ENCODE measurements at places on chromosomes 7 and 10.

DNA sequence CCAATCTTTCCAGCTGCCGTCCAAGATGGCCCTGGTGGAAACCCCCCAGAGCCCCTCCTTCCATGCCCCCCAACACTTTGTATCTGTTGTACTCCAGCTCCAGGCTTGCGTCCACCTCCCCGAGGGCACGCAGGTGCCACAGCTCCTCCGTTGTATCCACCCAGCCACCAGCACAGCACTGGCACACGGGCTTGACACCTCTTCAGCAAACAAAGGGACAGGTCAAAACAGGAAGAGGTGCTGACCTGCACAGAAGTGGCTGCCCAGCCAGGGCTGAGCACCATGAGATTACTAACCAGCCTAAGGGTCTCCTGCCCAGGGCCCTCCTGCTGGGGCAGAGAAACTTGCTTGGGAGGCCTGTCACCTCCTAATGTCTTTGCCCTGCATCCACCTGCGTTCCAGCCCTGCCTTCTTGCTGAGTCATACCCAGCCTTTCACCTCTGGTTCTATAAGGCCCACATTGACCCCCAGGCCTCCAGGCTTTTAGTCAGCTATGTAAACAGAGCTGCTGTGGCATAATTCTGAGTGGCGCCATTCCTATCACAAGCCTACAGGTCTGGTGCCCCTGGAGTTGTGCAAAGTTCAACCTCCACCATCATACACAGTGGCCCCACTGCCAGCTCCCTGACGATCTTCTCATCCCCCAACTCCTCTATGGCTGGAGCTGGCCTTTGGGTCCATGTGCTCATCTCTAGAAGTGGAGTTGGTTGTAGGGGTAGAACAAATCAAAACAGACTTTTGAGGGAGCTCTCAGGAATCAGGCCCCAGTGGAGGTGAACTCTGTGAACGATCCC is 20.9 kb downstream of the SLC29A3 start:
- no peak for DNase-seq

GRCh38 chr10:74056050-74056818 is 58.3 kb downstream of the VCL start:
- DNase-seq = no peak

DNA sequence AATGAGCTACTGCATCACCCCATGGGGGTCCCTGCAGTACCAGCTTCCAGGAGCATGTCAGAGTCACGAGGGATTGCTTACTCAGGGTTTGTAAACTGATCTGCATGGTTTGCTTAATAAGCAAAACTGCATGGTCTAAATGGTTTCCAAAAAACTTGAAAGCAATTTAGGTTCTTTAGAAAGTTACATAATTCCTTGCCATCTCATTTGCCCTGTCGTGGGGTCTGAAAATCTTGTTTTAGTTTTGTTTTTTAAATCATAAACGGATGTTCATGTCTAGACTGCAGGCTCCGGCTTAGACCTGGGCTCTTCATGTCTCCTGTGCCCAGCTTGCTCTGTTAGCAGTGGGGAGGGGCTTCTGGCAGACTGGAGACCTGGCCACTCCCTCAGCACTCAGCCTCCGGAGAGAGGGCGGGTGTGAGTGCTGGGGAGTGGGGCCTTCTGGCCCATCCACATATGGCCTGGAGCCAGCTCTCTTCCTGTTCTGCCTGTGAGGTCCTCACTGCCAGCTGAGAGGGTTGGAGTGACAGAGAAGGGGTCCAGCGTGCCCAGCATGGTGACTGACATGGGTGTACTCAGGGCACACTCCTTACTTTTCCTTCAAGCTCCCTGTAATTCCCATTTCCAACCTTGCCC is 17.5 kb downstream of the PRF1 start:
- peak; percentile 77 for DNase-seq

GRCh38 chr10:5369362-5370158 is 4.8 kb downstream of the UCN3 start:
- no peak for DNase-seq

DNA sequence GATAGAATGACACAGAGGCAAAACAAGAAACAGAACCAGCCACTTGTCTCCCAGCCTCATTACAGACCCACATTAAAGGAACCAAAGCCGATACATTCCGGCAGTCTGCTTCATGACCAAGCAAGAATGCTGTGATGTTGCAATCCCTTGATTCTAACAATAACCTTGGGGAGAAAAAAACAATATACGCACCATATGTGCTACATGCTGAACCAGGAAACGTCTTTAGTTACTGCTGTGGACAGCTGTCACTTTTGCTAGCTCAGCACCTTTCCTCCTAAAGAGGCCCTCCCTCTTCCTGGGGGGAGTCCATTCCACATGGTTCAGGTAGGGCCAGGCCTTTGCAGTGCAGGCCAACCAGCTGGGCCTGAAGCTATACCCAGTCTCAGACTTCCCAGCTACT is 79.1 kb downstream of the PRTFDC1 start:
- DNase-seq = peak; percentile 73

- no peak for DNase-seq
Measured at GRCh38 chr7:87785368-87785995, 90.7 kb downstream of the SLC25A40 start.

DNA sequence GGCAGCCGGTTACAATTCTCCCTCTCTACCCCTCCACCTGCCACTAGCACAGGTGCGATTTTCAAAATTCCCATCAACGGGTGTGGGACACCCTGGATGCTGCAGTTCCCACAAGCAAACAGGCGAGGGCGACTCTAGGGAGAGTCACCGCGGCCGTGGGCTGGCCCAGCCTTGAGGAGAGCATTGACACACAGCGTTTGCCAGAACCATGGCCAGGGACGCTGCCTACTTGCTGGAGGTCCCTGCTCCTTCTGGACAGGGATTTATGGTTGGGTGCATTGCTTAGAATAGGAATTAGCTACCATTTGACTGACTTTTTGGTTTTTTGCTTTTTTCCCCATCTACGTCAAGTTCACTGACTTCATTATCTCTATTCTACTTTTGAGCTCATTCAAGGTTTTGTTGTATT is 19.0 kb upstream of the CLDN4 start:
- peak; percentile 65 for DNase-seq

DNA sequence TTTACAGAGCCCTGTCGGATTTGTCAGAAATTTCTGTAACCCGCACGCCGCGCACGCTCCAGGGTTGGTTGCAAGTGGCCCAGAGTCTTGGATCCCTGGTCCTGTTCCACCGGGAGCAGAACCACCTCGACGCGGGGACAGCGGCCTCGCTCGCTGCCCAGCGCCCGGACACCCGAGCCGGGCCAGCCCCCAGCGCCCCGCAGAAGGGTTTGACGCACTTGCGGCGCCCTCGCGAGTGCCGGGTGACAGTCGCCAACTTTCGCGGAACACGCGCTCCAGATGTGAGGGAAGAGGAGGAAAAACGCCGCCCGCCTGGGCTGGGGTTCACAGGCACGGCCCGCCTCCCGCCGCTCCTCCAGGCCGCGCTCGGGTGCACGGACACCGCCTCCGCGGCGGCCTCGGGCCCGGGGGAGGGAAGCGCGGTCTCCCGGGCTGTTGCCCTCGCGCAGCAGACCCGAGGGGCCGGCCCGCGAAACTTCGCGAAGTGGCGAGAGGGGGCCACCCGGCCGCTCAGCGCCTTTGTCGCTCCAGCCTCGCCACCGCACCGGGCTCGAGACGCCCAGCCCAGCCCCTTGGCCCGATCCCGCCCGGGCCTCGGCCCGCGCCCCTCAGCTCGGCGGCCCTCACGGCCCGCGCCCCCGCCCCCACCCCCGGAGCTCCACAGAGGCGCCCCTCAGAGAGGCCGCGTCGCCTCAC is 514 bp downstream of the RNF216 start:
- peak; percentile 39 for DNase-seq

GRCh38 chr7:144824360-144824759 is 11.5 kb downstream of the TPK1 start:
- no peak for DNase-seq

DNA sequence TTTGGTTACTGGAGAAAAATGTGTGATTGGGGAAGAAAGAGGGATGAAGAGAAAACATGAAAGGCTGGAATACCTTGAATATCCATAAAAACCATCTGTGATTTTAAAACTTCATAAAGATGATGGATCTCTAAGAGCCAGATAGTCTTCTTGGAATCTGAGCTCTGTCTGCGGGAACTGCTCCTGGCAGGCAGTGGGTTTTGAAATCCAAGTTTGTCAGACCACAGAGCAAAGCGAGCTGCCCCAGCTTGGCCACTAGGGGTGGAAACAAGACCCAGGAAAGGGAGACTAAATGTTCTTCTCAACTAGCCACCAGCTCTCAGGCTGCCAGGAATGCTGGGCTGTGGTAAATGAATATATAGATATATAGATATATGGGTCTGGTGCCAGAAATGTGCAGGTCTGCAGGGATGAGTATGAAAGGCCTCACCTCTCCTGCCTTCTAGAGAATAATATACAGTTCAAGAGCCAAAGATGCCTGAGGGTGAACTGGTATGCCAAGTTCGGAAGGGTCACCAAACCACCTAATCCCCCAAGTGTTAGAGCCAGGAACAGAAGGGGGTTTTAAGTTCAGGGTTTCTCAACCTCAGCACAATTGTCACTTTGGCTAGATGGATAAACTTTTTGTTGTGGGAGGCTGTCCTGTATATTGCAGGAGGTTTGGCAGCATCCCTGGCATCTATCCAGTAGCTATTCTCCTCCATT is 208.8 kb downstream of the KCNMA1 start:
- DNase-seq = no peak

DNA sequence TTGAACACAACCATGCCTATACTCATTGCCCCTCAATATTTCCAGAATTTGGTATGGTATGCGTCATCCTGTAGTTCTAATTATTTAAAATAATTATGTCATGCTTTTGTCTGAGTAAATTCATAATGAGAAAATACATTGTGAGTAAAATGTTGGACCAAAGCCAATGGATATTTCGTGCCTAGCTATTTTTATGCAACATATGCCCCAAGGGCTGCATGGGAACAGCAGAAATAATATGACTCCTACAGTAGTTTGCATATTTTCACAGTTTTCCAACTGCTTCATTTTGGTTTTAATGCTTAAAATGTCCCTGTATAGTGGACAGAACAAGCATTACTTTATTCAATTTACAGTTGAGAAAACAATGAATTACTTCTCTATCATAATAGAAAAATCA is 1115.6 kb upstream of the GHITM start:
- no peak for DNase-seq

GRCh38 chr7:19692111-19692828 is 16.6 kb downstream of the POLR1F start:
- DNase-seq = no peak

DNA sequence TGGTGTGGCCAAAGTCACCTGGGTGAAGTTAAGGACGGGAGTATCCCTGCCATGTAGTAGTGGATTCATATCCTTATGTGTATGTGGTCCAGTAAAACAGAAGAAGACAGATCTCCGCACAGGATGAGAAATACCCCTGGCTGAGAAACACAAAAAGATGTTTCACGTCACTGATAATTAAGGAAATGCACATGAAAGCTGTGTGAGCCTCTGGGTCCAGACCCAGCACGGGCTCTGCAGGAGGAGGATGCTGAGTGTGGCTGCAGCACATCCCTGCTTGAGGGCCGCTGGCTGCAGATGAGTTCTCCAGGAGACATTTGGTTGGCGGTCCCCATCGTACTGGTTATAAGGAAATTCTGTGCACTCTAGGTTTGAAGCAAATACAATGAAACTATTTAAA is 8.2 kb upstream of the SUN1 start:
- DNase-seq = no peak

- peak; percentile 25 for DNase-seq
Measured at GRCh38 chr7:88361357-88361756, 54.7 kb upstream of the STEAP4 start.

GRCh38 chr10:2731940-2732339 is 335.4 kb upstream of the PFKP start:
- DNase-seq = no peak

- no peak for DNase-seq
Measured at GRCh38 chr10:81472927-81473470, 402.0 kb upstream of the NRG3 start.

GRCh38 chr7:153567426-153567825 is 484.8 kb upstream of the DPP6 start:
- no peak for DNase-seq

- DNase-seq = no peak
Measured at GRCh38 chr10:91513598-91514424, 103.7 kb downstream of the HECTD2 start.

- DNase-seq = no peak
Measured at GRCh38 chr7:15963206-15963605, 276.7 kb upstream of the MEOX2 start.

DNA sequence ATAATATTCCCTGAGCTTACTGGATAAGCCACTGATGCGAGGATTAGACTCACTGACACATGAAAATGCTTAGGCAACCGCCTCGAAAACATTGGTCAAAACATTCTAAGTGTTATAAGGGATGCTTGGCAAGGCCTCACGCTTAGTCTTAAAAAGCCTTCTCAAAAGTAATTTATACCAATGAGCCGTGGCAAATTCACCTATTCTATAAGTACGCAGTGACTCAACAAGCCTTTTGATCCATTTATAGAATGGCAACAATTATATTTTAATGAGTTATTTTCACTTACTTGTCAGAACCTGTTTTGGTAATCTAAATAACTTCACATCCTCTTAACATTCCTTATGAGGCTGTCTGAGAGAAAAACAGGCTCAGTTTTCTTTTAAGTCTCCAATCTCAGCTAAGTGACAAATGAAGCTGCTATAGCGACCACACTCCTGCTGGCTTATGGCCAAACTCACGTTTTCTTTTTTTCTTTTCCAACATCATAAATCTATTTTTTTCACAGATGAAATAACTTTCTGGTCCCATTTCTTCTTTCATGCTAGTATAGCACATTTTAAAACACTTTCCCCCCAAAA is 121.2 kb upstream of the AFAP1L2 start:
- DNase-seq = no peak

GRCh38 chr10:96295475-96295874 is 8.8 kb upstream of the DNTT start:
- DNase-seq = no peak

DNA sequence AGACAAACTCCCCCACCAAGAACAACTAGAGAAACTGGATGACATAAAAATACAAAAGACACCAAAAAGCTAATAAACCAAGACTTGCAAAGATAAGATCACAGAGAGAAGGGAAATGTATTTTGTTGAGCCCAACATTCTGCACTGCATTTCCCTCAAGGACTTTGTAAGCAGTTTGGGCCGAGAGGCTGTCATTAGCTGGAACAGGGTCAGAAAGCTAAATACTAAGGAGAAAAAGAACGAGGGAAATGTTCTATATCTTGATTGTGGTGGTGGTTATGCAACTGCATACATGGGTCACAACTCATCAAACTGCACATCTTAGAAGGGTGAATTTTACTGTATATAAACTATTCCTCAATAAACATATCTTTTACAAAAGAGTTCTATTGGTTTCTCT is 315.0 kb downstream of the IPMK start:
- DNase-seq = no peak

- DNase-seq = no peak
Measured at GRCh38 chr7:95925236-95925635, 152.9 kb downstream of the DYNC1I1 start.

DNA sequence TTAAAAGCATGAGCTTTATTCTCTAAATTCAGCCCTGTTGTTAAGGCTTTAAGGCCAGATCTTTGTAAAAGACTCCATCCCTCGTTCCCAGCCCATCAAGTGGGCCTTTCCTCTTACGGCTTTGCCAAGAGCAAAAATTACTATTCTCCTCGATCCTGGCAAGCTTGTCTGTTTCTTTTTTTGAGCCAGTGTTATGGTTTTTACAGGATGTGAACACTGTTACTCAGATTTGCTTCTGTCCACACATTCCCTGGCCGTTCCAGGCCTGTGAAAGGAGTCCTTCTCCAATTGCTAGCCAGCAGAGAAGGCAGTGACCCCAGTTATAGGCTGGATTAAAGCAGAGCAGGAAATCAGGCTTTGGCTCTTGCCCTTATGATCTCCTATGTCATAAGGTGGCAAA is 47.0 kb upstream of the EPC1 start:
- DNase-seq = no peak

GRCh38 chr7:46000513-46000912 is 79.4 kb upstream of the IGFBP3 start:
- no peak for DNase-seq
